ENCODE measurements at places on chromosomes 5 and 9. TPM values are rescaled to one million over a fixed set of nuclear protein-coding genes. Genes with fewer than 3 reads are reported as not detected.

DNA sequence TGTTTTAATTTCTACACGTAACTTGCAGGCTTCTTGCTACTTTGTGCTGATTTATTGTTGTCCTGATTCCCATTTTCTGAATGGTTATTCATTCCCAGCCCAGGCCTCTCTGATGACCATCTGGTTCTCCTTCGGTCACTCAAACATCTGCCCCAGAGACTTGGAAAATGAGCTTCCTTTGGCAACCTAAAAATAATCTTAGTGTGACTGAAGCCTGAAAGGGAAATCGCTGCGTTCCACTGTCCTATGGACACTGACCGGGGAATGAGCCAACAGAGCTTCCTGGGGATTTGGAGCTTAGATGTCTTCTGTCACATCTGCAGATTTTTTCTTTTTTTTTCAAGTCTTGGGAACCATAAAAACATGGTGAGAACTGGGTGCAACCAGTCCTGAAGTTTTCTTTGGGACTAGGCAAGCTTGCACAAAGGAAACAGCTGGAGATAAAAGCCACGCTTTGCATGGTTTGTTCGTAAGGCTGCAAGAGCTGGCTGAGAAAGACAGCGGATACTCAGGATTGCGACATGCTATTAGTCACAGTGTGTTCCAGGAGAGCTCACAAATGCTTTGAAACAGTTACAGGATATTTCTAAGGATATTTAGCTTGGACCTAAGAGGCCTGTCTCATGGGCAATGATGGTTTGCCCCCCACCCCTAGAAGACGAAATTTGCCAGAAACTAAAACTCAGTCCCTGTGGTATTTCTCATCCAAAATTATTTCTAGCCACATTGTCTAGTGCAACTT, 146.2 kb downstream of the GOLPH3 start:
- no peak for DNase-seq

The ESM1 gene
- total RNA-seq: 0.73 TPM

DNA sequence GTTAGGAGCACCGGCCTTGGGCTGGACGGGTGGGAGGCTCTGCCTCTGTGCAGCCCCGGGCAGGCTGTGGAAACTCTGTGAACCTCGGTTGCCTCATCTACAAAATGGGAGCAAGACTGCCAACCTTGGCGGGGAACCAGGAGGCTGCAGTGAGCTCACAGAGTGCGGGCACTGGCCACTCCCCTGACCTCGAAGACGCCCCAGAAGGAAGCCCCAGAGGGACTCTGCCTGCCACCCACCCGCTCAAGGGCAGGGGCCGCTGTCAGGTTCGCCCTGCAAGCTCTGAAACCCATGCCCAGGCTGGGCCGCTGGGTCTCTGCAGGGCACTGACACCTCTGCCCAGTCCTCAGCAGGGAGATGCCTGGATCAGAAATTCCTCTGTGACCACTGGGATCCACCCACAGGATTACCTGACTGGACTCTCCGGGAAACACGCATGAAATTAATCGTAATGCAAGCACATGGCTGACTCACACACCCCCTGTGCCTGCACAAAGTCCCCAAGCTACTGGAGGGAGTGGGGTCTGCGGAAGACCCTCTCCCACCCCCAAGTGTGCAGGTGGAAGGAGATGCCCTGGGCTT, 7.4 kb downstream of the CCDC187 start:
- no peak for DNase-seq

DNA sequence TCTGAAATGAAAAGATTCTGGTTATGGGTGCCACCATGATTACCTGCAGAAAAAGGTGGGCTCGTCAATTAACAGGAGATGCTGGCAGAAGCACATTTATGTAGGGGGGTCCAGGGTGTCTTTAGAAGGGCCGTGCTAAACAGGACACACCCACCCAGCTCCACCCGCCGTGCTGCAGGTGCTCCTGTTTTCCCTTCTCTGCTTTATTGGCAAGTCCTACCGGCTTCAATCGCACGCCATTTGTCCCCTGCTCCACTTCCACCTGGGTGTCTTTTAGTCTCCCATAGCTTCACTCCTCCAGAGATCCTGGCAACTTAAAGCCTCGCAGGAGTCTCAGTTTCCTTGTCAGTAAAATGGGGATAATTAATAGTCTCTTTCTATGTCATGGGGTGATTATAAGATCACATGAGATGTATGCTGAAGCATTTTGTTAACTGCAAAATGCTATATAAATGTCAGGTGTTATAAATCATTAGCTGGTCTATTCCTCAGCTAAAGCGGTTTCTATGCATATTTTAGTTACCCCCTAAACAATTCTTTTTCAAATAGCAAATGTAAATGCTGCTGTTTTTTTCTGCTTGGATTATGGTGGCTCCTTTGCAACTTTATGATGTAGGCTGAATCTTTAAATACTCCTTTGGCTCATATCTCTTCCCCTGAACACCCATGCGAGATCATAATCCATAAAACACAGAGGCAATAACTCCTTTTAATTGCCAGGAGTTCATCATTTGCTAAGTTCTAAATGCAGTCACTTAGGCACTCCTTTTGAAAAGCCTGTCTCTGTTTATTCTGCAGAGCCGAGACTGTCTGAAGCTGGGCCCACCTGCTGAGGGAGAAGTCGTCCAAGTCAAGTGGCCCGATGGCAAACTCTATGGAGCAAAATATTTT, 406.9 kb downstream of the KDM4C start:
- no peak for DNase-seq

All from osteocyte (in vitro differentiated cells).